Right cardiac atrium (tissue), 5 donors: ENCODE measurements at places on chromosomes 16 and 17. TPM values are rescaled to one million over a fixed set of nuclear protein-coding genes. Genes with fewer than 3 reads are reported as not detected.

CACNA1G gene
- 14.8 TPM for total RNA-seq

MAPT gene
- total RNA-seq, result 15.1 TPM

CA7 gene
- total RNA-seq, result not detected

PRR35 gene
- not detected for total RNA-seq

BCO1 gene
- not detected for total RNA-seq

NPIPA5 gene
- 7.3 TPM for total RNA-seq

ANKRD40CL gene
- not detected for total RNA-seq

SLC6A4 gene
- total RNA-seq, result 1.0 TPM

ALOX12 gene
- not detected for total RNA-seq

TXNDC17 gene
- 40.3 TPM for total RNA-seq

CTF1 gene
- total RNA-seq, result 9.8 TPM

CSNK2A2 gene
- 35.9 TPM for total RNA-seq

CHST4 gene
- not detected for total RNA-seq

NKD1 gene
- 2.5 TPM for total RNA-seq
